Stimulated activated CD4-positive, alpha-beta T cell treated with anti-CD3 and anti-CD28 coated beads, TNF-alpha, amount 100 ng/mL, for 1 hour (primary cell): ENCODE measurements at places on chromosomes 4 and X.

DNA sequence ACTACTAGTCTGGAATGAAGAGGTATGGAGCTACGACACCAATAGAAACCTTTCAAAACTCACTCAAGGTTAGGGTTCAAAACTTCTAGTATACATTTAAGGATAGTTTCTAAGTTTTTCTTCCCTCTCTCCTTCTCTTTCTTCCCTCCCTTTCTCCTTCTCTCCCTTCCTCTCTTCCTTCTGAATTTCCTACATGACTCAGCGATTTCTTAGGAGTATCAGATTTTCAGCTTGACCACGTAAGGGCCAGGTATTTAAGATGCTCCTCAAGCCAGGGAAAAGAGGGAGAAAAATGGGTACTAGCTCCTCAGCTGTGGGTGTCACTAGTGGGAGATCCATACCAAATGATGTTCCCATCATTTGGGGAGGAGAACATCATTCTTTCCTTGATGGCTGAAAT is 55.9 kb upstream of the FTHL17 start:
- DNase-seq: no peak

- no peak for DNase-seq
These were observed 359.1 kb downstream of the DACH2 start for GRCh38 chrX:86507331-86507730.

DNA sequence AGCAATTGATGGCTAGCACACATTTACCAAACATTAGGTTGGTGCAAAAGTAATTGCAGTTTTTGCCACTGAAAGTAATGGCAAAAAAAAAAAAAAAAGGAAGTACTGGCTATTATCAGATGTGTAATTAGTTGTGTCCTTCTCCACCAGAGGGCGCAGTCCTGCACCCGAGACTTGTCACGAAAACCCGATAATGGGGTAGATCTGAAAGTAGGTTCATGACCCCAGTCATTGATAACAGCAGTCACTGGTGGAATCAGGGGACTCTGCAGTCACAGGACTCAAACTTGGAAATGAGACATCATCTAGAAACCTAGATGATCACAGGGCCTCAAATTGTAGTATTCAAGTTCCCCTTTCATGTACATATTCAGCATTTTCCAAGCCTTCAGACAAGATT is 13.1 kb upstream of the ACOT9 start:
- peak; percentile 39 for DNase-seq

DNA sequence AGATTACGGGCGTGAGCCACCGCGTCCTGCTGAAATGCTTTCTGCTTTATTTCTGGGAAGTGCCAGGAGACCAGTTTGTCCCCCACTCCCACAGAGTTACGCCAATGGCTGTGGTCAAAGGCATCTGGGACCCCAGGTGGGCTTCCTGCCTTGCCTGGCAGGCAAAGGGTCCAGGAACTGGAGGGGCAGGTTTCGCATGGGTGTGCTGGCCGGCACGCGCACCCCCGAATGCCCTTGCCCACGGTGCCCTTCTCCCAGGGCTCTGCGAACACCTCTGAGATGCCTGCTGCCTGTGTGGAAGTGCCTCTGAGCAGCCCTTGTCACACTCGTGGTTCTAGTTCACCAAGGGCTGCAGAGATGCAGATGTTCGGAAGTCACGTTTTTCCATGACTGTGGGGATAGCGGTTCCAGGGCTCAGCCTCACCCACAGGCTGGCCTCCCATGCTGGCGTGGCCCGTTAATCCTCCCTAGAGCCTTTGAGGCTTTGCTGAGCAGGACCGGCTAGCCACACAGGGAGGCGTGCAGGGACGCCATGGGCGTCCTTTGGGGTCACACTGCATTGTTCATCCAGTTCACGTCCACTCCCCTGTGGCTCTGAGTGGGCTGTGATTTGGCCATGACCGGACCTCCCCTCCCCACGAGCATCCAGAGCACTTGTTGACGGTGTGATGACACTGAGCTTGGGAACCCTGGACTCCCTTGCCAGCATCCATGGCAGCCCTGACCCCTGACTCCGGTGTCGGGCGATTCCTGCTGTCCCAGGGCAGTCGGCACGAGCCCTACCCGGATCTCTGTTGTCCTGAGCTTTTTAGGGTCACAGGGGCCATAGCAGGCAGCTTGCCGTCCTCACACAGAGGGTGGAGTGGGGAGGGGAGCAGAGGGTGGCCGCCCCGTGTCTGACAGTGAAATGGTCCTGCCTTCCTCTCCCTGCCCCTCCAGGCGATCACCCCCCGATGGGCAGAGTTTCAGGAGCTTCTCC is 12.7 kb upstream of the ADD1 start:
- no peak for DNase-seq

- no peak for DNase-seq
These were observed 266.3 kb downstream of the SPATA18 start for GRCh38 chr4:52317361-52317879.

DNA sequence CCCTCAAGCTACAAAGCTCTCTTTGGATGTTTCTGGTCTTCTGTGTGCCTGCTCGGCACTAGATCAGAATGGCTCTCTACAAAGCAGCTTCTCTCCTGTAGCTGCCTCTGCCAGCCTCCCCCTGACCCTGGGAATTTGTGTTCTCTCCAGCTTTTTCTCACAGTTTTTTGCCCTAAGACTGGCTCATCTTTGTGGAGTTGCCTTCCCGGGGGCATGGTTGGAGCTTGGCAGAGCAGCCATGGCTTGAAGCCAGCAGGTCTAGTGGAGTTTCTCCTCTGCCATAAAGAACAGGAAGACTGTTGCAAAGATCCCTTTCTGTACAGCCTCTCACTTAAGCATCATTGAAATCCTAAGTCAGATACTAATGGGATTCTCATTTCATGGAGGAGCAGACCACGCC is 163.3 kb upstream of the MAMLD1 start:
- no peak for DNase-seq

DNA sequence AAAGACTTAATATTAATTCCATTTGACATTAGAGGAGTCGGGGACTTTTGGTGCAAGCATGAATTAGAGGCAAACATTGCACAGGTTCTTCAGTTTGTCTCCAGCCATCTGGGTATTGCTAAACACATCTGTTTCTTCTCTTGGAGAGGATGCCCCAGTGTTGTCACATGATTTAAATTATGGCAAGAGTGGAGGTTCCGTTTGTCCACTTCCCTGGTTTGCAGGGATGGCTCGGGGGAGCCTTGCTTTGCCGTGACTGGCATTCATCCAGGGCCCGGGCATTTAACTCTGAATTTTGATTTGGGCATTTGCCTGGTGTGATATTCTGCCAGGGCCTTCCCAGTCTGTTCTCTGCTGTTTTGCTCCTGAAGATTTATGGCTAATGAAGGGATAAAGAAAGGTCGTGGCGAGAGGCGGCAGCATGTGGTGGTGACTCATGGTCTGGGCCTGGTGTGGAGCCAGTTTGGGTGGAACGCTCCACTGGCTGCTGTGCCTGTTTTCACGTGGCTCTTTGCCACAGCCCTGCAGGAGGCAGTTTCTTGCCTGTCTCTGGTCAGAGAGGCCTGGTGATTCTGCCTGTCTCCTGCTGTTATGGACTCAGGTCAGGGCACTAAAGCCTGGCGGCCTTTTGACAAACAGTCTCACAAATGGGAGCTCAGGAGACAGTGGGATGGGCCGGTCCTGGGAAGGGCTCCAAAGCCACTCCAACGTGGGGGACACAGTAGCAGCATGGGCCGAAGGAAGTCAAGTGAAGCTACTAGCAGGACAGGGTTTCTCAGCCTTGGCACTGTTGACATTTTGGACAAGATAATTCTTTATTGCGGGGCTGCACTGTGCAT is 99.4 kb upstream of the PGRMC2 start:
- DNase-seq: no peak

DNA sequence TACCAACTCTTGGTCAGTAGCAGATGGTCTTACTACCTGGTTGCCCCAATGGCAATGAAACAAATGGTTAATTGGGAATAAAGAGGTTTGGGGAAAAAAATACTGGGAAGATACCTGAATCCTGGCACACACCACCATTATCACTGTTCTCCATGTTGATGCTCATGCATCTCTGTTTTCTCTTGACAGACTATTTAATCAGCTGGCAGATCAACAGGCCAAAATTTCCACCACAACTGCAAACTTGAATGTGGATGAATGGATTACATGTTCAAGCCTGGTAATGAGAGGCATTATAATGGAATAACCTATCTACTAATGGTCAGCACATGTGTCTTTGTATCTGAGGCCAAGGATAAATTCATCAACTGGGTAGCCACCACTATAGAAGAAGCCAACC is 45.7 kb downstream of the ZNF721 start:
- no peak for DNase-seq

DNA sequence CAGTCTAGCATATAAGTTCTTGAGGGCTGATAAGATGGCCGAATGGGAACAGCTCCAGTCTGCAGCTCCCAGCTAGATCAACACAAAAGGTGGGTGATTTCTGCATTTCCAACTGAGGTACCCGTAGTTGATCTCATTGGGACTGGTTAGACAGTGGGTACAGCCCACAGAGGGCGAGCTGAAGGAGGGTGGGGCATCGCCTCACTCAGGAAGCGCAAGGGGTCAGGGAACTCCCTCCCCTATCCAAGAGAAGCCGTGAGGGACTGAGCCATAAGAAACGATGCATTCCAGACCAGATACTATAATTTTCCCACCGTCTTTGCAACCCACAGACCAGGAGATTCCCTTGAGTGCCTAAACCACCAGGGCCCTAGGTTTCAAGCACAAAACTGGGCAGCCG is 109.0 kb downstream of the RPS6KA6 start:
- DNase-seq: no peak

DNA sequence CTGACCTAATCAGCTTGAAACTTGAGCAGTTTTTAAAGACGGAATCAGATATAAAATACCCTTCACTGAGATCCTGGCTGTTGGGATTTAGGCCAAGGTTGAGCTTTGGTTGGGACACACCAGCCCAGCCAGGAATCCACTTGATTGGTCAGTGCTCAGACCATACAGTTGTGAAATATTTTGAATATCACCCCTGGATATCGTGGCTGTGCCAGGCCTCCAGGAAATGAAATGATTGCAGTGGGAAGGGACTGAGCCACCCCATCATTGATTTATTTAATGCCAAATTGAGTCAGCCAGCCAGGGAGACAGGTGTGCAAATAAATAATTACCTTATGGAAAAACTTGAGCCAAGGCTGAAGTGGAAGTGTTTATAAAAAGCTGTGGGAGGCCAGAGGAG is 128.4 kb upstream of the SCML1 start:
- no peak for DNase-seq

- no peak for DNase-seq
These were observed 650.0 kb upstream of the HTR2C start for GRCh38 chrX:113933931-113934330.

DNA sequence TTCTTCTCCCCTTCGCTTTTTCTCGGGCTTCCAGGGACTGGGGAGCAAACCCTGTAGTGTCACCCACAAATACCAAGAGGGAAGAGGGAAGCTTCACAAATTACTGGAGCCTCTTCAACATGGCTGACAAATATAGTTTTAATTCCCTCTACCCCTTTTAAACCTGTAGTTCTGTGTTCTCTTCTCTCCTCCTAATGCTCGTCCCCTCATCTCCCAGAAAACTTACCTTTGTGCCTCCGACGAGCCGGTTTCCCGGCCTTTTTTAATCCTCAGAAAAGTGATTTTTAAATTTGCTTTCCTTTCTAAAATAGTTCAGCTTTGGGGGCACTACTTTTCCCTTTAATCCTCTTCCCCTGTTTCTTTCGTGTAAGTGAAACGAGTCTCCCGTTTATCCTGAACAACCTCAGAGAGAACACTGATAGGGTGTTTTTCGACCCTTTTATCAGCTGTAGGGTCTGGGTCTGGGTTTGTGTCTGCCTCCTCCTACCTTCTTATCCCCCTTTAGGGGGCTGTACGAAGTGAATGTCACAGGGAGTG is 408 bp downstream of the TET2 start:
- DNase-seq: no peak

GRCh38 chrX:11053351-11053750 is 57.8 kb upstream of the HCCS start:
- no peak for DNase-seq

- no peak for DNase-seq
These were observed 22.1 kb downstream of the NHS start for GRCh38 chrX:17397074-17397473.

GRCh38 chr4:188146618-188147017 is 7.4 kb downstream of the TRIML1 start:
- DNase-seq: no peak

DNA sequence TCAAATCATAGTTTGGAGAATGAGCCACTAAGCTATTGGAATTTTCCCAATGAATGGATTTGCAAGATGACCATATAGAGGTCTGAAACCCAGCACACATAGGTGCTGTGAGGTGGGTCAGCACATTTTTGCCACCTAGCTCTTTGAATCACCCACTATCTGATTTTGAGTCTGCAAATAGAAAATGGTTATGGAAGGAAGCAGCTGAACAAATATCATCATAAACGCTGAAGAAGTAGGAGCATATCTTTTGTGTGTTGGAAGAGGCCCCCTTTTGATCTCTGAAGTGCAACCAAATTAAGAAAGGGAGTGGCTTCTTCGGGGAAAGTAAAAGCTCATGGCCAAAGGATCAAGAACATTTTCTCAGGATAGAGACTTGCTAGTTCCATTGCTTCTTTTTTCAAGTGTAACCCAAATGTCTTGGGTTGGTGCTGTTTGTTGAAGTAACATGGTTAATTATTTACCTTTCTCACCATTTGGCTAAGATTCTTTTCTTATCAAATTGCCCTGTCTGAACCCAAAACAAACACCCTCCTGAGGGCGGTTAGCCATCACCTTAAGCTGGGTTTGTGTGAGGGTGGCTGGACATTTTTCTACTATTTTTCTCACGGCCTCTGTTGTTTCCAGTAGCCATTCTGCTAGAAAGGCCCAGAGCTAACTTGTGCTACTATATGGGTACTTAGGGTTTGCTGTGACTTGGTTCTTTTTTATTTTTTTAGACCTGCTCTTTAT is 18.4 kb upstream of the SORBS2 start:
- no peak for DNase-seq

DNA sequence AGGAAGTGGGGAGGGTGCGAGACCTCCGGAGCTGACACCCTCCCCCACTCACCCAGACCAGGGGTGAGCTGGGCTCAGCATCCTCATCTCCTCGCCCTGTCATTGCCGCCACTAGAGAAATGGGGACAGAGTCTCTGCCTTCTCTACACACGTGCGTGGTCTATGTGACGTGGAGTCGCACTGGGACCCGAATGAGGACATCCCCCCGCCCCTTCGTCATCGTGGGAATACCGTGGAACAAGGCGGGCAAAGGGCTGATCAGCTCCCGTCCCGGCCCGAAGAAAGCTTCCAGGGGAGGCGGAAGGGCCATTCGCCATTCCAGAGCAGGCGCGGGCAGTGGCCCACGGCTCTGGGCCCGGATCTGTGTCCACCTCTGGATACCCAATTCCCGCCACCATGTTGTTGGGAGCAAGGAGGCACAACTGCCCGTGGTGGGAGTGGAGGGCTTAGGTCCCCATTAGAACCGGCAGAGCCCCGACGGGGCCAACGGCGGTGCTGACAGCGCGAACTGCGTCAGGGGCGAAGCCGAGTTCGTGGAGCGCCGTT is 12.0 kb downstream of the HMX1 start:
- DNase-seq: no peak
